ENCODE measurements at places on chromosomes 16 and 17. TPM values are rescaled to one million over a fixed set of nuclear protein-coding genes. Genes with fewer than 3 reads are reported as not detected.

The CFAP119 gene
- 6.5 TPM for total RNA-seq

The HS3ST4 gene
- not detected for total RNA-seq

The C17orf78 gene
- total RNA-seq, result not detected

The C17orf100 gene
- 2.7 TPM for total RNA-seq

The SRSF1 gene
- 159 TPM for total RNA-seq

The HSD3B7 gene
- 7.8 TPM for total RNA-seq

The SLFN14 gene
- 0.18 TPM for total RNA-seq

The NLRC3 gene
- 7.6 TPM for total RNA-seq

The GJD3 gene
- 3.6 TPM for total RNA-seq

DNA sequence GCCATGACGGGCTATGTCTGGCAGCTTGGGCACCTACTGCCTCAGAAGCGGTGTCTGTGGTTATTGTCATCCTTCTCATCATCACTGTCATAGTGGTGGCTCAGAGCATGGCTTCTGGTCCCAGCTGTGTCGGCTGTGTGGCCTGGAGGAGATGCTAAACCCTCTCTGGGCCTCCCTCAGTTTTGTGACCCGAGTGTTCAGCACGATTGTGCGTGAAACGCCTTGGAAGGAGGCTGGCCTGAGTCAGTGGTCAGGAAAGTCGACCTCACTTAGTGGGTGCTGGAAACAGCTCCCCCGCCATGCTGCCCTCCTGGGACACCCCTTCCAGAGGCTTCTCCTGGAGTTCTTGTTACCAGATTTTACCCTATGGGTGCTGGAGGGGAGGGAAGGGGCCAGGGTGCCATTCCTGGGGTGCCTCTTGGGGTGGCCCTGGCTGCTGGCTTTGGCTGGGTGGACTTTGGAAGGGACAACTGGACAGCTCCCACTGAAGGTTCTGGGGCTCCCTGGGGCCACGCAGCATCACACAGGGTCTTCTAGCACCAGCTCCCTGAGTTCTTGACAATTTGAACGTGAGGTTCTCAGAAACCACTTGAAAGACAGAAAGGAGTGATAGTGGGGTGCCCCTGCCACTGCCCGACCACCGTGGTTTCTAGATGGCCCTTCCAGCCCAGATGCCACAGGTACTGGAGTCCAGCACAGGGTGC is 226.5 kb upstream of the GSE1 start:
- no peak for DNase-seq

DNA sequence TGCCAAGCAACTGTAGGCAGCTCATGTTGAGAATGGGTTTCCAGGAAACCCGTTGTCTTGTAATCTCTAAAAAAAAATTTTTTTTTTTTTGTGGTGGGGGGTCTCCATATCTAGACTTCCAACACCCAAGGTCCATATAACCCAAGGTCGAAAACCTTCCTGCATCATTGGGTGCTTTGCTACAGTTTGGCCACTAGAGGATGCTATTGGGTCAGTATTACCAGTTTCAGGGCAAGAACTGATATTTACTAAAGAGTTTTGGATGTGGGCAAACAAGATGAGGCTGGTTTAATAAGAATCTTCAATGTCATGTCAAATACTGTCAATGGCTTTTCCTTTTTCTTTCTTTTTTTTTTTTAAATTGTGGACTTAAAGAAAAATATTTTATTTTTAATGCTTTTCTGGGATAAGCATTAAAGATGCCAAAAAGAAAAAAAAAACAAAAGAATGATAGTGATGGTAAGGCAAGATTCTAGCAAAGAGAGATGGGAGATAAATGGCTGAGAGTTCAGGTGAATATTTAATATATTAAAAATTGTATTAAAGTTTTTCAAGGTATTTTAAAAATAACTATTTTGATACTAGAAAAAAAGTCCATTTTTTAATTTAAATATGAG is 62.2 kb downstream of the DHRS7C start:
- DNase-seq, result no peak

- DNase-seq, result no peak
These were observed 9.4 kb downstream of the XYLT2 start for GRCh38 chr17:50355336-50355700.

DNA sequence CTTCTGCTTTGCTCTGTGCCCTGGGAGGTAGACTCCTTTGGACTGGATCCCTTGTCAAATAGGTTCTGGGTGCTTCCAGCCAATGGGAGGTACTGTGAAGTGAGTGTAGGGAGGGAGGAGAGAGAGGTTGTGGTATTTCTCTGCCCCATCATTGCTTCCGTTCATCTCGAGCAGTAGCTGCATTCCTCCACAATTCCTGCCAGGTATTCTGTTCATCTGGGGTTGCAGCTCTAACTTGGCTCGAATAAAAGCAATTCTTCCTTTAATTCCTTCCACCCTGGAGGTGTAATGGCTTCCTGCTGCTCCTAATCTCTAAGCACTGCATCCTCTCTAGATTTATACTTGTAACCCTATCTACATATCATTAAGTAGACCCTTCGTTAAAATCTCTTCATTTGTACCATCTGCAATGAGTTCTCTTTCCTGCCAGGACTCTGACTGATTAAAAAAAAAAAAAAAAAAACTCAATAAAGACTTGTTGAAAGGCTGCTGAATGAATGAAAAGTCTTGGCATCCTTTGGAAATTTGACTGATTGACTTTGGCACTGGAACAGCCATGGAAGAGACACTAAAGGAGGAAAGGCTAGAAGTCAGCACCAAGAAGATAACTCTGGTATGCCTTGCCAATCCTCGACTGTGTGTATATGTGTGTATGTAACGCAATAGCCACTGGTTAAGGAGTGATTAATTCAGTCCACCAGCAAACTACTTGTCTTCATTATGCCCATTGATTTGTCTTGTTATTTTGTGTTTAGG is 616.9 kb upstream of the SOX9 start:
- DNase-seq, result no peak

DNA sequence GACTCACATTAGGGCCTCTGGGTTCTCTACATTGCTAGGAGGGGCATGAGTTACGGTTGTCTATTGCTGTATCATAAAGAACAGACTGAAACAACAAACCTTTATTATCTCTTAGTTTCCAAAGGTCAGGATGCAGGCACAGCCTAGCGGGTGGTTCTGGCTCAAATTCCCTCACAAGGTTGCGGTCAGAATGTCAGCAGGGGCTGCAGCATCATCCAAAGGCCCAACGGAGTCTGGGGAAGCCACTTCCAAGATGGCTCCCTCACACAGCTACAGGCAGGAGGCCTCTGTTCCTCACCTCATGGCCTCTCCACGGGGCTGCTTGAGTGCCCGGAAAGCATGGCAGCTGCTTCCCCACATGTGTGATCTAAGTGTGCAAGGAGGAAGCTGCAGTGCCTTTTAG is 29.6 kb upstream of the ZFPM1 start:
- DNase-seq, result no peak

DNA sequence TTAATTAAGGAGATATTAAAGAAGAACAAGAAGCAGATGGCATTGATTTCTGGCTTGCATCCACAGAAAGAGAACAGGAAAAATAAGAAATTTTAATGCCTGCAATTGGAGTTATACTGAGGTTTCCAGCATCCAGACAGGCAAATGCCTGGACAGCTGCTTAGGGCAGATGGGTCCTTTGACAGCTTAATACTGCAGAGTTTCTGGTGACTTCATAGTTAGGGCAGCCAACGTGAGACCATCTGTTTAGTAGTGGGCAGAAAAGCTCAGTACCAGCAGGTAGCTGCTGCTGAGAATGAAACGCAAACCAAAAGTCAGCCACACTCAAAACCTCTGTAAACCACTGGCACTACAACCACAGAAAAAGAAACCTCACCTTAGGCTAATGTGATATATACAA is 109.8 kb downstream of the CDK5R1 start:
- DNase-seq, result no peak

DNA sequence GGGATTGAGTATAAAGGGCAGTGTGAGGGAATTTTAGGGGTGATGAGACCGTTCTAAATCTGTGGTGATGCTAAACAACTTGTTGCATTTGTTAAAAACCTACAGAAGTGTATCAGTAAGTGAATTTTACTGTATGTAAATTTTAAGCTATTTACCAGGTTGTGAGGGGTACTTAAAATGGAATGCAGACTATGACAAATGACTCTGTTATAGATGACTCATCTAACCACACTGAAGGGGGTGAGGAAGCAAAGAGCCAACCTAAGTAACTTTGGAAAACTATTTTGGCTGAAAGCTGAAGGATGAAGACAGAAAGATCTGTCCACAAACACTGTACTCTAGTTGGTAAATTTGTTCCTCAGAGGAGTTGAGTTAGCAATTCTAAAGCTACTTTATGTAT is 5.3 kb upstream of the MKS1 start:
- DNase-seq, result no peak

DNA sequence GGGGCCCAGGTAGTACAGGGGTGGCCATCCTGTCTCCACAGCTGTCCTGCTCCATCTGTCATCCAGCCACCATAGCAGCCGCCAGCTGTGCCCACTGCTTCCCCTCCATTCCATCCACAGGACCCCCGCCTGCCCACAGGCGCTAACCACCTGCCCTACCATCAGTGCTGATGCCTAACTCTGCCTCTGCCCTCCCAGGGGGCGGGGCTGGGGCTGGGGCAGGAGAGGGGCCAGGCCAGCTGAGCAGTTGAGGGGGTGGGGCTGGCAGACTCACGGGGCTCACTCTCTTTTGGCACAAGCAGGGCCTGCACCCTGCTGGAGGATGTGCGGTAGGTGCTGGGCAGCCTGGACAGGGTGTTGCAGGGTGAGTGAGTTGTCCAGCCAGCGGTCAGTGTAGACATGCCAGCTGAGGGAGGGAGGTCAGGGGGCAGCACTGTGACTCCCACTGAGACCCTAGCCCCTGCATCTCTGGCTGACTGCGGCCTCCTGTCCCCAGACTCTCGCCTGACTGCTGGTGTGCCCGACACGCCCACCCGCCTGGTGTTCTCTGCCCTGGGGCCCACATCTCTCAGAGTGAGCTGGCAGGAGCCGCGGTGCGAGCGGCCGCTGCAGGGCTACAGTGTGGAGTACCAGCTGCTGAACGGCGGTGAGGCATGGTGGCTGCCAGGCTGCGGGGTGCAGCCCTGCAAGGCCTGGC is 9.6 kb downstream of the GALK1 start:
- DNase-seq, result no peak

- DNase-seq, result no peak
These were observed 13.9 kb downstream of the GINS2 start for GRCh38 chr16:85674828-85675227.

GRCh38 chr17:36703860-36704266 is 102.5 kb downstream of the MRM1 start:
- DNase-seq, result no peak

- DNase-seq, result no peak
These were observed 23.3 kb upstream of the RASL10B start for GRCh38 chr17:35708149-35708548.

DNA sequence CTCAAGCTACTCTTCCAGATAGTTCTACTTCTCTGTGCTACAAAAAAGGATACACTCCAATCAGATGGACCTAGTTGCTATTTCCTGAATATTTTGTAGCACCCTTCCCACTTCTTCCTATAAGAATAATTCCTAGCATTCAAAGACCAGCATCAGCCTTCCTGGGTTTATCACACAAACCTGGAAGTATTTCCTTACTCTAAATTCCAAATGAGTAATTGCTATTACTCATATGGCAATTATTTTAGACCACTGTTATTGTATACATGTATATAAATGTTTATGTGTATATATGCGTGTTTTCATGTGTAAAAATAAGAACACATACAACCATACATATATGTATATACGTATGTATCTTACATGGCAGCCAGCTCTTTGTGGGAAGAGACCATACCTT is 130.6 kb downstream of the MYO1D start:
- no peak for DNase-seq
